ENCODE measurements at places on chromosomes 11 and 22.

GRCh38 chr11:17780668-17781067 lies 46.1 kb downstream of the KCNC1 start:
- DNase-seq, result no peak
- H3K27me3 ChIP-seq, result no peaks in the 10 kb centered on the region
- H3K27ac ChIP-seq, result no peak overlapping the region
- H3K36me3 ChIP-seq, result no peaks in the 10 kb centered on the region

GRCh38 chr11:18769802-18770456 lies 21.7 kb downstream of the PTPN5 start:
- peaks cover 2% of the 10 kb centered on the region for H3K36me3 ChIP-seq
- H3K27ac ChIP-seq, result no peak overlapping the region
- H3K27me3 ChIP-seq, result peaks cover 30% of the 10 kb centered on the region
- no peak overlapping the region for H3K4me3 ChIP-seq

- H3K27ac ChIP-seq, result no peak overlapping the region
- H3K4me3 ChIP-seq, result no peak overlapping the region
- H3K27me3 ChIP-seq, result peaks cover 51% of the 10 kb centered on the region
- H3K4me1 ChIP-seq, result no peaks in the 10 kb centered on the region
- H3K36me3 ChIP-seq, result no peaks in the 10 kb centered on the region
- DNase-seq, result peak; percentile 1
These were observed 76.6 kb upstream of the NARS2 start for GRCh38 chr11:78651136-78651775.

- peaks cover 76% of the 10 kb centered on the region for H3K4me1 ChIP-seq
- DNase-seq, result peak; percentile 70
- H3K27me3 ChIP-seq, result no peaks in the 10 kb centered on the region
These were observed 21.1 kb upstream of the TMPRSS13 start for GRCh38 chr11:117950301-117950700.

DNA sequence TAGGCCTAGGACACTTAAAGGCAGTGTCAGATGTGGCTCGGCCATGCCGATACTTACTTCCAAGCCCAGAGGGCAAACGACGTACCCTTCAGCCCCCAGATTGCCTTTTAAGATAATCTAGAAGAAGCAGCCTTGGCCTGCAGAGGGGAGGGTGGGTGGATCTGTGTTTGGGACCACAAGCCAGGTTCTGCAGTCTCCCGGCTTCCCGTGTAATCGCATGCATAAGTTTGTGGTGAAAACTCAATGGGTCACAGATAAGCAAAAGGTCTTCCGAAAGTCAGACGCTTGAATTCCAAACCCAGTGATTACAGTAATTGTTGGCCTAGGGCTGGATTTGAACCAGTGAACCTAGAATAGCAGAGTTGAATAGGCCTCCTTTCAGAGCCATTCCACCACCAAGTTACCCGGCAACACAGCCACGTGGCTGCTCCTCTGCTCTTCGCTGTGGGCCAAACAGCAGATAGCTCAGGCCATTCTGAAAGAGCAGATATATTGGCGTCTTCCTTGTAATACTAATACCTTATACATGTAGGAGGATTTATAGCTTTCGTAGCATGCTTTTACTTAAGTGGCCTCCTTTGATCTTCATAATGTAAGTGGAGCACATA lies 170.8 kb upstream of the CADM1 start:
- H3K4me3 ChIP-seq, result no peak overlapping the region
- H3K27ac ChIP-seq, result no peak overlapping the region
- no peaks in the 10 kb centered on the region for H3K36me3 ChIP-seq
- DNase-seq, result no peak
- H3K4me1 ChIP-seq, result no peaks in the 10 kb centered on the region

- no peak for DNase-seq
- H3K36me3 ChIP-seq, result peaks cover 2% of the 10 kb centered on the region
These were observed 2.0 kb upstream of the SOX10 start for GRCh38 chr22:37986371-37986770.

DNA sequence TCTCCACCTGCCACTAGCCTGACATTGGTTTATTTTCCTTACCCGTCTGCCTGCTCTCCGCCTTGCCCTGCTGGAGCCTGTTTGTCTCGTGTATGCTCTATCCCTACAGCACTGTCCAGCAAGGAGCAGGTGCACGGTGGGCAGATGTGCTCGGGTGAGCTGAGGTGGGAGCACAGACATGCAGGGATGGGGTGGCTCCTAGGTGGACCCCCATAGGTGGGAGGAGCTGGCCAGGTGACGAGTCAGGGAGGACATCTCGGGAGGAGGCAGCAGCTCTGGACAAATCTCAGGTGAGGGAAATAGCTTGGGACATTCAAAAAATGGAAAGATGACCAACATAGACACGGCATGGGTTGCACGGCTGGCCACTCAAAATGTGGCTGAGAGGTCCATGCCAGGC lies 89.2 kb upstream of the SHANK2 start:
- no peak overlapping the region for H3K4me3 ChIP-seq

GRCh38 chr11:26137651-26138050 lies 194.3 kb upstream of the ANO3 start:
- H3K36me3 ChIP-seq, result no peaks in the 10 kb centered on the region
- H3K4me1 ChIP-seq, result no peaks in the 10 kb centered on the region
- no peak overlapping the region for H3K4me3 ChIP-seq
- no peak overlapping the region for H3K27ac ChIP-seq
- DNase-seq, result no peak

DNA sequence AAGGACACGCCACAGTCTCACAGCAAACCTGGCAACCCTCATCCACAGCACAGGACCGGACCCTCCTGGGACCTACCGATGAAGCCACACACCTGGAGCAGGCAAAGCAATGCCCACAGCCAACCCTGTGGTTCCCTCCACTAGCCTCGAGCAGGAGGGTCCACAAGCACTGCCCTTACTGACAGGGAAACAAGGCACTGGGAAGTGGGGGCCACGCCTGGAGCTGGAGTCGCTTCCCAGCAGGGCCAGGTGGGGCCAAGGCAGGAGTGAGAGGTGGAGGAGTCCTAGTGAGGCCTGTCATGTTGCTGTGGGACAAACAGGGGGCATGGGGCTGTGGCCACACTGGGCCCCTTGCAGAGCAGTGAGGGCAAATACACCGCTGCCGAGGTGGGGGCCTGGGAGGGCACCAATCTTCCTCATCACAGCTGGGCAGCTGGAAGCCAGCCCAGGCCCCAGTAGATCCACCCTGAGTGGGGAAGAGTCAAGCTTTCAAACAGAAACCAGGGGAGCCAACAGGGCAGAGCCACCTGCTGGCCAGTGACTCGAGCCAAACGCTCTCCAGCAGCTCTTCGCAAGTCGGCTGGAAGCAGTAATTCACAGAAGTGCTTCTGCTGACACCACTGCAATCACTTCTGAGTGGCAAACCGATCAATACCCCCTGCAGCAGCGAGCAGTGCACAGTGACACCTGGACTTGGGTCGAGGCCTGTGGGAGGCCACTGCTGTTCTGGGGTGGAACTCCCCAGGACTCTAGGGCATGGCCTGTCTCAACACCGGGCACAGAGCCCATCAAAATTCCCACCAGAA lies 13.7 kb downstream of the SULT4A1 start:
- no peaks in the 10 kb centered on the region for H3K4me1 ChIP-seq
- H3K36me3 ChIP-seq, result no peaks in the 10 kb centered on the region
- no peak overlapping the region for H3K27ac ChIP-seq
- peaks cover 84% of the 10 kb centered on the region for H3K27me3 ChIP-seq

- no peak overlapping the region for H3K27ac ChIP-seq
- H3K27me3 ChIP-seq, result peaks cover 74% of the 10 kb centered on the region
- H3K36me3 ChIP-seq, result no peaks in the 10 kb centered on the region
- no peaks in the 10 kb centered on the region for H3K4me1 ChIP-seq
These were observed 31.3 kb upstream of the SLN start for GRCh38 chr11:107743191-107743590.

GRCh38 chr11:126105022-126105747 lies 42.5 kb upstream of the CDON start:
- H3K36me3 ChIP-seq, result no peaks in the 10 kb centered on the region
- H3K4me3 ChIP-seq, result no peak overlapping the region

DNA sequence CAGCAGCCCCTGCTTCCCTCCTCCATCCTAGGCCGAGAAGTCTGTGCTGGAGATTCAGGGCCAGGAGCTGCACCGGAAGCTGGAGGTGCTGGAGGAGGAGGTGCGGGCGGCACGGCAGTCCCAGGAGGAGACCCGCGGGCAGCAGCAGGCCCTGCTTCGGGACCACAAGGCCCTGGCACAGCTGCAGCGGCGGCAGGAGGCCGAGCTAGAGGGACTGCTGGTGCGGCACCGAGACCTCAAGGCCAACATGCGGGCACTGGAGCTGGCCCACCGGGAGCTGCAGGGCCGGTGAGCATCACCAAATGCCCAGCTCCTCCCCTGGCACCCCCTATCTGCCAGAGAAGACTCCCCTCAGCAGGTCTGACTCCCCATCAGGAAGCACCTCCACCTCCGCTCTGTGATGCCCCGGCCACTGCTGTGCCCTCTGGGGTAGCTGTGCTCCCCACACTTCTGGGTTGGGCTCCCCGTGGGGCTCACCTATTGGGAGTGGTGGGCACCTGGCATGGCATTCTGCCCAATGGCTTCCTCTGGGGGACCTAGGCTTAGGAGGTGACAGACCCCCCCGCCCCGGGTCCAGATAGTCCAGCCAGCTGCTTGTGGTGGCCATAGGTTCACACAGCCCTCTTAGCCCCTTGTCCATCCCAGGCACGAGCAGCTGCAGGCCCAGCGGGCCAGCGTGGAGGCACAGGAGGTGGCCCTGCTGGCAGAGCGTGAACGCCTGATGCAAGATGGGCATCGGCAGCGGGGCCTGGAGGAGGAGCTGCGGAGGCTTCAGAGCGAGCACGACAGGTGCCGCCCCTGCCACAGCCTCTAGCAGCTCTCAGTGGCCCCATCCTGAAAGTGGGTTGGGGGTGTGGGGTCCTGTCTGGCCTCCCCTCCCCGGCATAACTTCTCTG lies 6.6 kb upstream of the RPS6KA4 start:
- peaks cover 11% of the 10 kb centered on the region for H3K36me3 ChIP-seq
- H3K4me3 ChIP-seq, result no peak overlapping the region
- peaks cover 13% of the 10 kb centered on the region for H3K4me1 ChIP-seq
- DNase-seq, result no peak
- no peak overlapping the region for H3K27ac ChIP-seq

DNA sequence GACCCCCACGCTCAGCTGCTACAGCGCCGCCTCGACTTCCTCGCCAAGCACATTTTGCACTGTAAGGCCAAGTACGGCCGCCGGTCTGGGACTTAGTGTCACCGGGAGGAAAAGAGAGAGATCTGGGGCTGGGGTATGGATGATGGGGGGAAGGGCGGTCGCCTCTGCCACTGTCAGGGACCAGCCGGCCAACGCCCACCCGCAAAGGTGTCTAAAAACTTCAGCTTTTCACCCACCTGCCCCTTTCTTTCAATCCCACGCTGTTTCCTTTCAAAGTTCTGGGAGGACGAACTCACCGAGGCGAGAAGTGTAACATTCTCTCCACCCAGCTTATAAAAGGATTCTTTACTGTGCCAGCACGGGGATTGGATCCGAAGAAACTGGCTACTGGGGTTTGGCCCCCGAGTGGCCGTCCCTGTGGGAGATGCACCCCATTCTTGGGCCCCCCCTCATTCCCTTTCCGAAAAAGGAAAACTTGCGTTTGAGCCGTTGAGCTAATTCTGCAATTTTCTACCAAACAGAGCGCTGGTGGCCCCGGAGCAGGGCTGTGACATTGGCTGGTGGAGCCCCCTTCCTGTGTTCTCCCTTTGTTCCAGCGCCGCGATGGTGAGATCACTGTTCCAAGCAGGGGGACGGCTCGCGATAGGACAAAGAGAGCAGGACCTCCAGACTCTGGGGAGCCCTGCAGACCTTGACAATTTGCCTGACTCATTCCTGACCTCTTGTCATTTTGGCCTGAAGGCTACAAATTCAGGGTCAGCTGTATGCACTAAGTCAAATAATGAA lies 1.8 kb downstream of the FJX1 start:
- H3K27me3 ChIP-seq, result peaks cover 81% of the 10 kb centered on the region
- peak overlapping the region; percentile 25 for H3K4me3 ChIP-seq
- H3K4me1 ChIP-seq, result peaks cover 4% of the 10 kb centered on the region
- H3K36me3 ChIP-seq, result peaks cover 2% of the 10 kb centered on the region
- DNase-seq, result no peak

DNA sequence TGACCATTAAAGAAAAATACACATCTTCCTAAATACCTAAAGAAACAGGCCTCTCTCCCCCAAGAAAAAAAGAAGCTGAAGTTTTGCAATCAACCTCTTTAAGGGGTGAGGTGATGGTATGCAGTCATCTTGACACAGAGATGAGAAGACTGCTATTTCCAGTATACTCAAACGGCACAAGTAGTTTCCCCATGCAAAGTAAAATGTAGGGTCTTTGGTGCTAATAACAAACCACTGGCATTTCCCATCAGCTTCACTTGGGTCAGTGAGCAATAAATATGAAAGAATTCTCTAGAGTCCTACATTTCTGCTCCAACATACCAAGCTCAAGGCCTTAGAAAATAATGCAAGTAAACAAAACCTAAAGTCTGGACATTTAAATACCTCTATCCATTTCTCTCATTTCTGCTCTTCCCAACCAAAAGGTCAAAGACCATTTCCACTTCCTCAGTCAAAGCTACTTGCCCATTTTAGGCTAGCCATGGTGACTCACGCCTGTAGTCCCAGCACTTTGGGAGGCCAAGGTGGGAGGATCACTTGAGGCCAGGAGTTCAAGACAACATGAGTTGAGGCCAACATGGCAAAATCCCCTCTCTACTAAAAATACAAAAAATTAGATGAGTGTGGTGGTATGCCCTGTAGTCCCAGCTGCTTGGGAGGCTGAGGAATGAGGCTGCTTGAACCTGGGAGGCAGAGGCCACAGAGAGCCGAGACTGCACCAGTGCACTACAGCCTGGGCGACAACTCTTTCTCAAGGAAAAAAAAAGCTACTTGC lies 39.5 kb upstream of the CHRNA10 start:
- no peaks in the 10 kb centered on the region for H3K27me3 ChIP-seq
- H3K4me1 ChIP-seq, result peaks cover 7% of the 10 kb centered on the region
- no peak overlapping the region for H3K27ac ChIP-seq
- peaks cover 49% of the 10 kb centered on the region for H3K36me3 ChIP-seq
- no peak overlapping the region for H3K4me3 ChIP-seq

GRCh38 chr11:61828629-61829407 lies 718 bp downstream of the FADS2 start:
- H3K27ac ChIP-seq, result no peak overlapping the region
- peaks cover 33% of the 10 kb centered on the region for H3K4me1 ChIP-seq

DNA sequence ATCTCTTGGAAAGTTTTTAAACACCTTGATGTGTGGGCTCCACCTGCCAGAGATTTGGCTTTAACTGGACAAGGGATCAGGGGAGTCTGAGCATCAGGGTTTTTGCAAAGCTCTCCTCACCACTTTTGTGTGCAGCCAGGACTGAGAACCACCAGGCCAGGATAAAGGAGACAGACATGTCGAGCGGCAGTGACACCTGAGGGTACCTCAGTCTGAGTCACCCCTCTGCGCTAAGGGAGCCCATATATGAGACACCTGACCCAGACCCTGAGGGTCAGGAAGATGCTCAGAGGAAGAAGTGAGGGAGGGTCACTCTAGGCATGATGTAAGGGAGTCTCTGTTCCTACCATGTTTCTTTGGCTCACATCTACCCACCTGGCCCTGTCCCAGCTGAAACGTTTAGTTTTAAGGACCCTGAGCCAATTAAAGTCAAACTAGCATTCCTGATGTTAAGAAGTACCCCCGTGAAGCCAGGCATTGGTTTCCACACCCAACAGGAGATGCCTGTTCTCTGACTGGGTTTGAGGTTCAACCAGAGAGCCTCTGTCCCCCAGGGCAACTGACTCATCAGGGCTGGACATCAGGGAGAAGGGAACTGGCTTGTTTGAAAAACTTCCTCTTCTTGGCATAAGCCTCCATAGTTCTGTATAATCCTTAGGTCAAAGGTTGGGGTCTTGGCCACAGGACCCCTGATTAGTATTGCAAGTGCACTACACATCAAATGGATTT lies 72.4 kb upstream of the BIRC3 start:
- H3K27ac ChIP-seq, result no peak overlapping the region
- no peaks in the 10 kb centered on the region for H3K36me3 ChIP-seq
- no peak overlapping the region for H3K4me3 ChIP-seq
- H3K27me3 ChIP-seq, result peaks cover 27% of the 10 kb centered on the region
